ENCODE measurements at places on chromosomes 3 and 15. TPM values are rescaled to one million over a fixed set of nuclear protein-coding genes. Genes with fewer than 3 reads are reported as not detected.

AHSG gene
- total RNA-seq, result not detected

ECT2 gene
- 9.3 TPM for total RNA-seq

SCG5 gene
- total RNA-seq, result 2.1 TPM

VEPH1 gene
- 0.43 TPM for total RNA-seq

CLDN16 gene
- total RNA-seq, result 1.0 TPM

TTLL13 gene
- 0.07 TPM for total RNA-seq

CCDC9B gene
- 9.9 TPM for total RNA-seq

TM4SF18 gene
- total RNA-seq, result not detected

ZNF385D gene
- total RNA-seq, result not detected

IGDCC3 gene
- total RNA-seq, result not detected

SLC15A2 gene
- total RNA-seq, result 2.4 TPM

RPUSD3 gene
- total RNA-seq, result 37.9 TPM

SNAP23 gene
- total RNA-seq, result 62.5 TPM

SCN11A gene
- total RNA-seq, result under 0.01 TPM

NGRN gene
- 122 TPM for total RNA-seq

CHDH gene
- total RNA-seq, result 0.21 TPM

CHL1 gene
- not detected for total RNA-seq

CCR9 gene
- not detected for total RNA-seq

CYP1A1 gene
- total RNA-seq, result 3.1 TPM

ZNF660 gene
- 0.34 TPM for total RNA-seq

SIDT1 gene
- 2.3 TPM for total RNA-seq

CACNA2D2 gene
- total RNA-seq, result not detected

GATM gene
- 2.1 TPM for total RNA-seq

LINGO1 gene
- total RNA-seq, result under 0.01 TPM

CPN2 gene
- not detected for total RNA-seq

GCNT3 gene
- 3.4 TPM for total RNA-seq

HGD gene
- total RNA-seq, result 0.28 TPM

PP2D1 gene
- total RNA-seq, result not detected

TERC gene
- total RNA-seq, result 32.6 TPM

All from nasal cavity respiratory epithelium epithelial cell of viscerocranial mucosa (primary cell).